AG04450 (cell line): ENCODE measurements at places on chromosomes 3 and 15. TPM values are rescaled to one million over a fixed set of nuclear protein-coding genes. Genes with fewer than 3 reads are reported as not detected.

DNA sequence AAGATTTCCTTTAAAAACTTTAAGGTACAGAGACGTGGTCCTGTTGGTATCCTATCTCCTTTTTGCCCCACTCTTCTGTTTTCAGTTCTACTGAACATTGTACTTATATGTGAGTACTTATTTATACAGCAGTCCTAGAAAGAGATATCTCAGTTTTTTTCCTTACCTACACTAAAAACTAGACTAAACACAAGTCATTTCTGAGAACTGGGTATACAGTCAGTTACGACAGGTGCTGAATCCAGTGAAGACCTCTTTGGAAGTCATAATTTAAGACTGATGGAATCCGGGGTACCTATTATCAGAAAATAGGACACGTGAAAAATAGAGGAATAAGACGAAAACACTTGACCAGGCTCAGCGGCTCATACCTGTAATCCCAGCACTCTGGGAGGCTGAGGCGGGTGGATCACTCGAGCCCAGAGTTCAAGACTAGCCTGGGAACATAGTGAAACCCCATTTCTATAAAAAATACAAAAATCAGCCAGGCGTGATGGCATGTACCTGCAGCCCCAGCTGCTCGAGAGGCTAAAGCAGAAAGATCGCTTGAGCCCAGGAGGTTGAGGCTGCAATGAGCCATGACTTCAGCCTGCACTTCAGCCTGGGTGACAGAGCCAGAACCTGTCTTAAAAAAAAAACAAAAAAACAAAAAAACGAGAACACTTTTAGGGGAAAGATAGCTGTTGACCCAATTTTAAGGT lies 76.3 kb downstream of the KLHL25 start:
- no peak for DNase-seq

GRCh38 chr3:137946356-137946973 lies 63.5 kb upstream of the CLDN18 start:
- peak; percentile 24 for DNase-seq

Gene MEGF11
- polyA plus RNA-seq, result not detected in 2 replicates

Gene ZBTB47
- 7.8 and 11.8 TPM in 2 replicates for polyA plus RNA-seq

DNA sequence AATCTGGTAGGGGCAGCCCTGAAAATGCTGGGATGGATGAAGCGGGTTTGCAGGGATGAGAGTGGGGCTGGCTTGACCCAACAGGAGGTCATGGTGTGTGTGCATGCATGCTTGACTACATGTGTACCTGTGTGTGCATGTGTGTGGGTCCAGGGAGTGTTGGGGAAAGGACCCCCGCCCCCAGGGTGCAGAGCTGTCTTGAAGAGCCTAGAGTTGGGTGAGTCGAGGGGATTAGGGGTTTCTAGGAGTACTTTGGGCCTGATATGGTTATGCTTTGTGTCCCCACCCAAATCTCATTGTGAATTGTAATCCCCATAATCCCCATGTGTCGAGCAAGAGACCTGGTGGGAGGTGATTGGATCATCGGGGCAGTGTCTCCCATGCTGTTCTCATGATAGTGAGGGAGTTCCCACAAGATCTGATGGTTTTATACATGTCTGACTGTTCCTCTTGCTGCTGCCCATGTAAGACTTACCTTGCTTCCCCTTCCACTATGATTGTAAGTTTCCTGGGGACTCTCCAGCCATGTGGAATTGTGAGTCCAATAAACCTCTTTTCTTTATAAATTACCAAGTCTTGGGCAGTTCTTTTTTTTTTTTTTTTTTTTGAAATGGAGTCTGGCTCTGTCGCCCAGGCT lies 5.2 kb upstream of the LCTL start:
- no peak for DNase-seq

Gene THOC7
- polyA plus RNA-seq, result 71.0 and 84.3 TPM in 2 replicates

Gene NOX5
- 0.15 TPM in 2 replicates for polyA plus RNA-seq
